ENCODE measurements at places on chromosomes 7 and 10. TPM values are rescaled to one million over a fixed set of nuclear protein-coding genes. Genes with fewer than 3 reads are reported as not detected.

Gene LMOD2
- not detected for total RNA-seq

Gene FANK1
- total RNA-seq, result not detected

DNA sequence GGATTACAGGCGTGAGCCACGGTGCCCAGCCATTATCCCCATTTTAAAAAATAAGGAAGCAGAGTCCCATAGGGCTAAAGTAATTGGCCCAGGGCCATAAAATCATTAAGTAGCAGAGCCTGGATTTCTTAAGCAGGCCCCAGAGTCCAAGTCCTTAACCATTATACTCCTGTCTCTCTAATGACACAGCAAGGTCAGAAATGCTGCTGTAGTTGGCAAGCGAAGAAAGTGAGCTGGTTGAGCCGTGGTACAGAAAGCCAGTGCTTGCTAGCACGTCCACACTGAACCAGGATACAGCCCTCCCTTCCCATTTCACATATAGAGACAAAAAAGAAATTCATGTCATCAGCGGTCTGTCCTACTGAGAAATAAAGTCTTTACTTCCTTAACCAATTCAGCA is 562.7 kb downstream of the GALNT17 start:
- DNase-seq, result no peak

GRCh38 chr7:35645691-35646090 is 49.2 kb downstream of the HERPUD2 start:
- no peak for DNase-seq

GRCh38 chr10:44724415-44725174 is 186.5 kb upstream of the TMEM72 start:
- DNase-seq, result no peak

GRCh38 chr7:23405240-23405618 is 65.1 kb downstream of the IGF2BP3 start:
- no peak for DNase-seq

DNA sequence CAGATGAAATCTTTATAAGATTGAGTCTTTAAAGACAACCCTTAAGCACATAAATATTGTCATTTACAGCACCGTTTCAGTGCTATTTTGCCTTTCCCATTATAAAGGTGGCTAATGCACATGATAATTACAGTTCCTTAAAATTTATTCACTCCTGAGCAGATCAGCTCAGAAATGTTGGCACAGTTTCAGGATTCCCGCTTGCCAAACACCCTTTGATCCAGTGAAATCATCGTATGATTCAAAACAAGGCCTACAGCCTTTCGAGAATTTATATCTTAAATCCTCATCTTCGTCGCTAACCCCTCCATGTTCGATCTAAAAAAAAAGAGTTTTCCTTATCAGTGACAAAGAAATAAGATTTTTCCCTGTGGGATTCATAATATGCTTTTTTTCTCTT is 14.1 kb upstream of the SOSTDC1 start:
- DNase-seq, result no peak

DNA sequence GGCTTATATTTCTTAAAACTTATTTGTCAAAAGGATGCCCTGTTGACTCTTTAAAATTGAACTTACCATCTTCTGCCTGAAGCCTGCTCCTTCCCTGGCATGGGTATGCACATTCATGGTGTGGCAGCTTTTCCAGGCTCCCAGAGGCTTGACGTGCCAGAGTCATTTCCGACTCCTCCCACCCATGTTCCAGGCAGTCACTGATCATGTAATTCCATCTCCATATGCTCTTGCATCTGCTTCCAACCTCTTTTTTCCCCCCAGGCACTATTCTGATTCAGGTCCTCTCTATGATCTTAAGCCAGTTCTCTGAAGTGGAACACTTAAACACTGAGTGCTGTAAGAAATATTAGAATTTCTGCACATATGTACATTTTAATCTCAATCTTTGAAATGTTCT is 82.2 kb downstream of the CFAP58 start:
- DNase-seq, result no peak

DNA sequence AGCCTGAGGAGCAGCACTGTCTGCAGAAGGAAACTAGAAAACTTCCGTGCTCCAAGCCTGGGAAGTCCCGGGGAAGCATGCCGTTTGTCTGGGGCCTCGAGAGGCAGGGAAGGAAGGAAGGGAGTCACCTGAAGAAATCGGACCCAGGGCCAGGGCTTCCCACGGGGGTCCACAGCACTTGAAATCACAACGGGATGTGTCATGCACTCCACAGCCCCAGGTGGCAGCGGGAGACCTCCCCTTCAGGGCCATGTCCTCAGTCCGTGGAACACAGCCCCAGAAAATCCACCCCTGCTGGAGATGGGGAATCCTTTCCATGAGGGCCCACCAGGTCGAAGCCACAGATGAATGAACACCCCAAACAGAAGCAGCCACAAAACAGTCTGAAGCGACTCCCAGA is 239.5 kb downstream of the MGMT start:
- no peak for DNase-seq

DNA sequence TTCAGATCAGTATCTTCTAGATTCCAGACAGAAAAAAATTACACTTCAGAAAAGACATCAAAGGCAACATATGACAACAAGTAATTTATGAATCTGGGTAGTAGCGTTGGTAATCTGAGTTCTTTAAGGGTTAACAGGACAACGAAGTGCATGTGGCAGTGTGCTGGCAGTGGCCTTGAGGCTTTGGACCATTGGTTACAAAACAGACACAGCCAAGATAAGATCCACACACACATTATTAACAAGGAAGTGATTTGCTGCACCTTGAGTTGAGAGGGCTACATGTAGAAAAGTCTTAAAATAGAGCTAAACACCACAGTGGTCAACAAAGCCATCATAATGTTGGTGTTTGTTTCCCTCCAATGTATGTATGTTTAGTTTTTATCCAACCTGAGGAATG is 40.6 kb downstream of the AKR1D1 start:
- no peak for DNase-seq

GRCh38 chr7:158074896-158075632 is 512.6 kb downstream of the PTPRN2 start:
- DNase-seq, result no peak

DNA sequence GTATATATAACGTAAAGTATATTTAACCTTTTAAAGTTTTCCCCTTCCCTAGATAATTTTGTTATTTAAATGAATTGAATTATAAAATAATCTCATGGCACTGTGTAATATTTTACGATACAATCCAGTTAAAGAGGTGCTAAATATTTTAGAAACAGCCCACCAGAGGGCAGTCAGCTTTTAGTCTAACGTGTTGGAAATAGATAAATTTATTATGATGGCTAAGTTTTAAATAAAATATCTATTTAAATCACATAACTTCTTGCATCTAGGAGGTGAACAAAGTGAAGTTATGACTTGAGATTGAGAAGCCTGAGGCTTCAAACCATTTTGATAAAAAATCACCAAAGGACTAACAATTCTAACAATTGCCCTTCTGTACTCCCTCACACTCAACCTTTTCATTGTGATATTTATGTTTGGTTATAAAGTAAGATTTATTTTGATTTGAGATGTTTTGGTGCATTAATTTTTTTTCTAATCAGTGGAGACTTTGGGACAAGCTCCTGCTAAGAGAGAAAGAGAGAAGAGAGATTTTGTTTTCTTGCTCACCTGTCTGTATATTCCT is 171.5 kb upstream of the SP4 start:
- no peak for DNase-seq

Data from right lobe of liver (tissue), 6 donors.